Thyroid gland (tissue), 4 donors: ENCODE measurements at places on chromosomes 4 and X. TPM values are rescaled to one million over a fixed set of nuclear protein-coding genes. Genes with fewer than 3 reads are reported as not detected.

Gene PRRG1
- 24.0 TPM for total RNA-seq

- H3K36me3 ChIP-seq: no peaks in the 10 kb centered on the region
- H3K27me3 ChIP-seq: peaks cover 4% of the 10 kb centered on the region
- H3K27ac ChIP-seq: no peak overlapping the region
- H3K4me3 ChIP-seq: peak overlapping the region; percentile 42
- H3K4me1 ChIP-seq: peaks cover 27% of the 10 kb centered on the region
Observed at GRCh38 chrX:72306851-72307645, 1.3 kb upstream of the CITED1 start.

DNA sequence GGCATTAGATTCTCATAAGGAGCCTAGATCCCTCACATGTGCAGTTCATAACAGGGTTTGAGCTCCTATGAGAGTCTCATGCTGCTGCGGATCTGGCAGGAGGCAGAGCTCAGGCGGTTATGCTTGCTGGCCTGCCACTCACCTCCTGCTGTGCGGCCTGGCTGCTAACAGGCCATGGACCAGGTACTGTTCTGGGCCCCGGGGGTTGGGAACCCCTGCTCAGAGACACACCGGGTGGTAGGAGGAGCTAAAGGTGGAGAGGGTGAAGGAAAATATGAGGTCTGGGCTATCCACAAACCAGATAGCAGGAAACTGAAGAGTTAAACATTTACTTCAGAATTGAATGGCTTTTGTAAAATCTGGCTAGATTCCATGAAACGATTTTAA, 5.9 kb upstream of the F11 start:
- H3K27ac ChIP-seq: no peak overlapping the region
- DNase-seq: no peak
- no peaks in the 10 kb centered on the region for H3K4me1 ChIP-seq
- no peak overlapping the region for H3K4me3 ChIP-seq

DNA sequence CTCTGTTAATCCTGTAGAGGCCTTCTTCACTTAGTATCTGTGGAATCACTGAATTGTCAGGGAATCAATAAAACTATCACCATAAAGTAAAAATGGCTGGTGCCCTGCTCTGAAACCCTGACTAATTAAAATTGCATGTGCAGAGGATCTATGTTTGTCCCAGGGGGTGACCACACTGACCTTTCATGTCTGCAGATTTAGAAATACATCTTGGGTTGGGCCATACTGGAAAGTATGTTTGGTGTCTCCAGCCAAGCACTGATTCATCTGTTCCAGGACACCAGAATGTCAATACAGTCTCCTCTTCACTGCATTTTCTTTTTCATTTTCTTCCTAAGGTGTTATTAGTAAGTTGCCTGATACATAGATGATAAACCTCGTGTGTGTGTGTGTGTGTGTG, 490.9 kb upstream of the INTU start:
- DNase-seq: no peak
- H3K27me3 ChIP-seq: no peaks in the 10 kb centered on the region
- H3K4me3 ChIP-seq: no peak overlapping the region
- no peak overlapping the region for H3K27ac ChIP-seq
- peaks cover 4% of the 10 kb centered on the region for H3K4me1 ChIP-seq

DNA sequence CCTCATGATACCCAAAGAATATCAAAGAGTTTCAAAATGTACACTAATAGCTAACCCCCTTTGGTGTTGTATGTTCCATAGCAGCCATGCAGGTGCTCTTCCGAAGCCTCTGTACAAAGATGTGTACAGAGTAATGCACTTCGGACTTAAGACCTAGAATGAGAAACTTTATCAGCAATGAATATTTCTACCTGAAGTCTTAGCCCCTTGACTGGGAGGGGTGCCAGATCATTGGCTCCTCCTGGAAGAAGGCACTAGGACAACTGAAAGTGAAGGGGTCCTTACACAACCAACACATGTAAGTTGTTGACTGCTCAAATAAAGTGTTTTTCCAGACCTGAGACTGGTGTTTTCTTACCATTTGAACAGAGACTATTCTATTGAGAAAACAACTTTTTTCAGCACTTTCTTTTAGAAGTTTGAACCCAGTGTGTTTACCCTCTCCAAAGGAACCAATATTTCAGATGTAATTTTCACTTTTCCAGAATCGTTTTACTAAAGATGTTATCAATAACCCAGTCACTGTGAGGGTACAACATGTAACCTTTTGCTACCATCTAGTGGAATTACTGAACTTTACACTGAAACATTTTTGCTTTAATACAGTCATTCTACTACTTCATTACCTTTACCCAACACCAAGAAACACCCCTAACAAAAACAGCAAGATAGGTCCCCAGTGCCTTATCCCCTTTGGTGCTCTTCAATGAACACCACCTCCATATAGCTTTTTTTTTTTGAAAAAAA, 33.3 kb upstream of the PRDX4 start:
- H3K27ac ChIP-seq: no peak overlapping the region
- no peaks in the 10 kb centered on the region for H3K4me1 ChIP-seq
- H3K36me3 ChIP-seq: no peaks in the 10 kb centered on the region
- DNase-seq: no peak
- no peaks in the 10 kb centered on the region for H3K27me3 ChIP-seq

Gene LRAT
- total RNA-seq: 5.8 TPM

Gene SPACA5
- not detected for total RNA-seq

Gene MAGEA9B
- total RNA-seq: not detected

GRCh38 chrX:153851981-153852380, 21.6 kb upstream of the PDZD4 start:
- H3K36me3 ChIP-seq: no peaks in the 10 kb centered on the region
- no peak for DNase-seq
- no peaks in the 10 kb centered on the region for H3K27me3 ChIP-seq
- H3K4me1 ChIP-seq: no peaks in the 10 kb centered on the region

GRCh38 chr4:169154121-169154520, 116.6 kb downstream of the SH3RF1 start:
- H3K27me3 ChIP-seq: no peaks in the 10 kb centered on the region
- no peak overlapping the region for H3K4me3 ChIP-seq
- peak overlapping the region; percentile 25 for H3K27ac ChIP-seq
- H3K4me1 ChIP-seq: peaks cover 51% of the 10 kb centered on the region

Gene CTAG2
- total RNA-seq: not detected

DNA sequence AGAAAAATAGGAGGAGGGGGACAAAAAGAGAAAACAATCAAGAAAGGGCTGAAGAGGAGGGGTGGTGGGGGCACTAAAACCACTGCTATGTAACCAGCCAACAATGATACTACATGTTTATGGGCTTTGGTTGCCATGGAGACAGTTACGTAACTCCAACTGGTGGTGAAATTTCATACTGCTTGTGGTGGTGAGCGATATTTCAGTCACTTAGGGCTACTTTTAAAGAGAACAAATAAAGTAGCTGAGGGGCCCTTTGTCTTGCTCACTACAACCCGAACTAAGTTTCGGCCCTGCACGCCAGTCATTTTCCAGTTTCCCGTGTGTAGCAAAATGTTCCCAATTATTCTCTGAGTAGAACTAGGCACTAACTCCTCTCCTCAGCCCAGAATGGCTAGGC, 275.2 kb upstream of the EDA2R start:
- no peak for DNase-seq
- H3K36me3 ChIP-seq: no peaks in the 10 kb centered on the region
- no peaks in the 10 kb centered on the region for H3K4me1 ChIP-seq
- H3K27me3 ChIP-seq: no peaks in the 10 kb centered on the region
- H3K27ac ChIP-seq: no peak overlapping the region
- no peak overlapping the region for H3K4me3 ChIP-seq

Gene MAGEE2
- not detected for total RNA-seq

GRCh38 chr4:124499261-124499660, 213.3 kb downstream of the ANKRD50 start:
- H3K4me1 ChIP-seq: no peaks in the 10 kb centered on the region
- DNase-seq: no peak
- H3K36me3 ChIP-seq: no peaks in the 10 kb centered on the region
- no peaks in the 10 kb centered on the region for H3K27me3 ChIP-seq

Gene DIPK2B
- total RNA-seq: 39.1 TPM

Gene GCNA
- total RNA-seq: 3.6 TPM

GRCh38 chrX:17086317-17086716, 139.9 kb downstream of the REPS2 start:
- H3K4me1 ChIP-seq: no peaks in the 10 kb centered on the region
- H3K27me3 ChIP-seq: no peaks in the 10 kb centered on the region
- no peak for DNase-seq
- H3K4me3 ChIP-seq: no peak overlapping the region

GRCh38 chrX:42776195-42776594, 1.8 kb downstream of the PPP1R2C start:
- no peaks in the 10 kb centered on the region for H3K27me3 ChIP-seq
- no peak for DNase-seq
- H3K36me3 ChIP-seq: no peaks in the 10 kb centered on the region
- H3K27ac ChIP-seq: no peak overlapping the region

- no peak overlapping the region for H3K4me3 ChIP-seq
- no peaks in the 10 kb centered on the region for H3K36me3 ChIP-seq
- H3K4me1 ChIP-seq: no peaks in the 10 kb centered on the region
- no peaks in the 10 kb centered on the region for H3K27me3 ChIP-seq
Observed at GRCh38 chr4:62407534-62407933, 1207.4 kb downstream of the ADGRL3 start.

GRCh38 chrX:154488336-154489075, 1.9 kb downstream of the SLC10A3 start:
- peaks cover 13% of the 10 kb centered on the region for H3K4me1 ChIP-seq
- no peak overlapping the region for H3K27ac ChIP-seq
- DNase-seq: no peak
- H3K36me3 ChIP-seq: no peaks in the 10 kb centered on the region
- no peak overlapping the region for H3K4me3 ChIP-seq
- H3K27me3 ChIP-seq: no peaks in the 10 kb centered on the region

DNA sequence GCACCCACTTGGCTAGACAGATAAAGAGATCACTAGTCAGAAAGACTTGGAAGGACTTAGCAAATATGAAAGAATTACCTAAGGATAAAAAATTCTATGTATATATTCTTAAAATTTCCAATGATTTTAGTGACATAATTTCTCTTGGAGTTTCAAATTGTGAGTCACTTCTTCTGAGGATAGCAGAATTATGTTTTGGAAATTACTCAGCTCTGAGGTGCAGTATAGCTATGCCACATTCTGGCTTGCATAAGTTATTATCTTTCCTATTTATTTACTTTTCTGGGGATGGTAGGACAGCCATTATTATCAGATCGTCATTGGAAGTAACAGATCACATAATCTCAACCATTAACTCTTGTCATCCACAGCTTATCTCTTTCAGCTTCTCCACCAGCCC, 853.5 kb downstream of the TRIML1 start:
- H3K27ac ChIP-seq: no peak overlapping the region
- no peaks in the 10 kb centered on the region for H3K4me1 ChIP-seq
- H3K27me3 ChIP-seq: no peaks in the 10 kb centered on the region
- DNase-seq: no peak
- H3K4me3 ChIP-seq: no peak overlapping the region
- H3K36me3 ChIP-seq: no peaks in the 10 kb centered on the region

Gene NELFA
- 23.2 TPM for total RNA-seq

DNA sequence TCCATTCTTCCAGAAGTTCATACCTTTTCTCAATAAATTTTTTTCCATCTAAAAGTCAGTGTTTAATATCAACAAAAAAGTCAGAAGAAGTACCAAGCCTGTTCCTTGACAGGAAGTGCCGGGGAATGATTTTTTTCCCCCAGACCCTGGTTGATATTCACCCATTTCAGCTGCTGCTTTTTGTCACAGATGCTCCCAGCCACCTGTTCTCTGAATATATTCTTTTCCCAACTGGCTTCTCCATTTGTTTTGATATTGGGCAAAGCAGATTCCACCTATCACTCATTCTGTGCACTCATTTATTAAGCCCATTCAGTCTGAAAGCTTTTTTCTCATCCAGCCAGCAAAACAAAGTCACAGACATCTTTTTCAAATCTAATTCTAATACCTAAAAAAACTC, 139.9 kb downstream of the FRMPD4 start:
- DNase-seq: no peak
- no peaks in the 10 kb centered on the region for H3K4me1 ChIP-seq
- no peaks in the 10 kb centered on the region for H3K36me3 ChIP-seq
